Small intestine (tissue), 16 donors: ENCODE measurements at places on chromosomes 12 and 14.

GRCh38 chr12:2756756-2757155 is 38.0 kb upstream of the FKBP4 start:
- no peak for DNase-seq

- peak; percentile 86 for DNase-seq
Observed at GRCh38 chr14:32073537-32074189, 3.4 kb upstream of the ARHGAP5 start.

GRCh38 chr12:3456809-3457208 is 34.2 kb upstream of the PRMT8 start:
- no peak for DNase-seq

GRCh38 chr12:49643961-49644619 is 20.7 kb downstream of the PRPF40B start:
- no peak for DNase-seq

- DNase-seq = no peak
Observed at GRCh38 chr14:88016768-88017167, 11.8 kb downstream of the GPR65 start.

GRCh38 chr14:58829594-58829993 is 191.8 kb downstream of the DACT1 start:
- DNase-seq = peak; percentile 88

DNA sequence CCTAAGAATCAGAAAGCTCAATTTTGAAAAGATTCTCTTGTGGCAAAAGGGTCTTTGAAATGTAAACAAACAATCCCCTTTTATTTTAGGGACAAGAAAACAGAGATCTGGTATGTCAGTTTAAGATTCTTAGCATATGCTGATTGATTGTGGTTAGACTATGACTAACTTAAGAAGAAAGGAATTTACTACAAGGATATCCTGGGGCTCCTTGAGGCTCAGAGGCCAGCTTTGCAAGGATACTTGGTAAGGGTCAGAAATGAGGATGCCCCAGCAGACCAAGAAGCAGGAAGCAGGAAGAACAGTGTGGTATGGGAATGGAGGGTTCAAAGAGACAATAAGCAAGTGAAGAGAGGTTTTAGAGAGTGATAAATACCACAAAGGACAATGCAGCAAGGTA is 474.6 kb downstream of the ETNK1 start:
- no peak for DNase-seq

- peak; percentile 45 for DNase-seq
Observed at GRCh38 chr12:130955238-130955816, 1.6 kb downstream of the ADGRD1 start.

GRCh38 chr12:50050410-50051098 is 6.8 kb upstream of the ASIC1 start:
- peak; percentile 74 for DNase-seq

- DNase-seq = no peak
Observed at GRCh38 chr14:105117710-105118385, 50.7 kb downstream of the JAG2 start.

DNA sequence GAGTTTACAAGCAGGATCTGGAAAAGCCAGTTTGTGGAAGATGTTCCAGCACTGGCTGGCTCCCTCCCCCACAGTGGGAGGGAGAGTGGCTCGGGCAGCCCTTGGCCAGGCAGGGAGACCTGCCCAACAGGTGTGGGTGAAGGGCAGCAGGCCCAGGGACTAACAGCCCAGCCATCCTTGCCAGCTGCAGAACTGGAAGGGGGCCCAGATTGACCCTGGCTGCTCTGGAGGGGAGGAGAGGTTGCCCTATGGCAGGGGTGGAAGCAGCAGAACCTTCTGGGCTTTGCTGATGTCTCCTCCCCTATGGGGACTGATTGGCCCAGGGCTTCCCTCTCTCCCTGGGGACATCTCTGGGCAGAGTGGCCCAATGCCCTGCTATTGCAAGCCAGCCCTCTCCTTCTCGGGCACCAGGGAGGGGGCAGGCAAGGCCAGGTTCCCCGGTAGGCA is 20.5 kb downstream of the IRF2BPL start:
- DNase-seq = peak; percentile 72

DNA sequence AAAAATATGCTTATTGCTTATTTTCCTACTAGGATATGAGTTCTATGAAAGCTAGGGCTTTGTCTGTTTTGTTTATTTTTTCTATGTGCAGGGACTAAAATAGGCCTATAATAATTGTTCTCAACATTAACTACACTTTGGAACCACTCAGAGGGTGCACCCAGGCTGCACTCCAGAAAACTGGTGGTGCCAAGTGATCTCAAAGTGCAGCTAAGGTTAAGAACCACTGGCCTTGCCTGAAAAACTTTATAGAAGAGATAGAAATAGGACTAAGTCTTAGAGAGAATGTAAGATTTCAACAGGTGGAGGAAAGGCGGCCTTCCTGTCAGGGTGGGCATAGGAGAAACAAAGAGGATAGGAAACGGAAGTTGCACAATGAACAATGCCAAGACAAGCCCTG is 37.7 kb upstream of the NR1H4 start:
- DNase-seq = peak; percentile 57

DNA sequence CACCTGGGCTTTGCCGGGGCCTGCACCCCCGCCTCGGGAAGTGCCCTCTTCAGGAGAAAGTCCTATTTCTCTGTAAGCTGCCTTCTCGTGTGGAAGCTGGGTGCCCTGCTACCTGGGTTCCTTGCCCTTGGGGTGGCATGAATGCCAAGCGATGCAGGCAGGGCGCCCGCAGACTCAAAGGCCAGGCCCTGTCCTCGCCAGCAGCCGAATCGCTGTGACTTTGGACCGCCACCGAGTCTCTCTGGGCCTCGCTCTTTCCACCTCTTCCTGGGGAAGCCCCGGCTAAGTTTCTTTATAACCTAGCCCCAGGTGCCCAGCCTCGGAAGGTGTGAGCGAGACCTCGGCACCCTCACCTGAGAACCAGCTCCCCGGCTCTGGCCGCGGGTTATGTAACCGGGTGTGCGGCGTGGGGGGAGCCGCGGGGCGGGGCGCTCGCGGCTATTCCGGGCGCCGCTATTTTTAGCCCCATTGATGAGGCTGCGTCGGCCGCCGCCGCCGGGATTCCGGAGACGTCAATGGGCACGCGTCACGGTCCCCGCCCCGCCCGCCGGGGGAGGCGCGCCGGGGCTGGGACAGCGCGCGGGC is 14.6 kb upstream of the NR4A1 start:
- DNase-seq = peak; percentile 79

GRCh38 chr12:64618953-64619590 is 8.8 kb downstream of the RASSF3 start:
- DNase-seq = no peak
